ENCODE measurements at places on chromosomes 4 and X.

DNA sequence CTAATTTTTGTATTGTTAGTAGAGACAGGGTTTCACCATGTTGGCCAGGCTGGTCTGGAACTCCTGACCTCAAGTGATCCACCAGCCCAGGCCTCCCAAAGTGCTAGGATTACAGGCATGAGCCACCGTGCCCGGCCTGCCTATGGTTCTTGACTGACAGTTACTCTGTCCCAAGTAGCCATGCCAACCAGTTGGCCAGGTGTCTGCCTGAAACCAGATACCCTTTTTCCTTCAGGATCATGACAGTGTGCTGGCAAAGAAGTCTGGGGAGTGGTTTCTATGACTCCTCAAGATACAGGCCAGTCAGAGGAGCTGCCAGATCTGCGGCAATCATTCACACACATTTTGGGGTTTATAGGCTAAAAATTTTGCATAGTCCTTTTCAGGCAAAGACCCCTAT is 1.7 kb upstream of the LAS1L start:
- DNase-seq, result no peak

GRCh38 chr4:168831919-168832762 is 177.9 kb downstream of the CBR4 start:
- DNase-seq, result peak; percentile 33

DNA sequence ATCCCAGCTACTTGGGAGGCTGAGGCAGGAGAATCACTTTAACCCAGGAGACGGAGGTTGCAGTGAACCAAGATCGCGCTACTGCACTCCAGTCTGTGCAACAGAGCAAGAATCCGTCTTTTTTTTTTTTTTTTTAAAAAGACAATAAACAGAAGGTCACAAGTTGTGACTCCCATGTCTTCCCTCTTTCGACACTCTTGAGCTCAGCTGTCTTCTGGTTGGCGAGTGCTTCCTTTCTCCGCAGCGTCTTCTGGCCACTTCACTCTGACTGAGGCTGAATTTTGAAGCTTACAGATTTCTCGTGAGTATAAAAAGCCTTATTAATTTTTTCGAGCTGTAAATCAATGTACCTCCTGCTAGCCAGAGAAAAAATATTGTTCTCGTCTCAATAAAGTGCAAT is 124.9 kb downstream of the STOX2 start:
- no peak for DNase-seq

DNA sequence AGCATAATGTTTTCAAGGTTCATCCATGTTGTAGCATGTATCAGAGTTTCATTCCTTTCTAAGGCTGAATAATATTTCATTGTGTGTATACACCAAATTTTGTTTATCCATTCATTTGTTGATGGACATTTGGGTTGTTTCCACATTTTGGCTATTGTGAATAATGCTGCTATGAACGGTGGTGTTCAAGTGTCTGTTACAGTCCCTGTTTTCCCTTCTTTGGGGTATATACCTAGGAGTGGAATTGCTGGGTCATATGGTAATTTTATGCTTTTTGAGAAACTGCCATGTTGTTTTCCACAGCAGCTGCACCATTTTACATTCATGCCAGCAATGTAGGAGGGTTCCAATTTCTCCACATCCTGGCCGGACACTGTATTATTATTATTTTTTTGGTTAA is 3.4 kb upstream of the USP9X start:
- DNase-seq, result no peak

- DNase-seq, result no peak
Measured at GRCh38 chr4:122065149-122065548, 87.0 kb upstream of the BLTP1 start.

GRCh38 chrX:100880368-100880767 is 6.2 kb upstream of the NOX1 start:
- DNase-seq, result no peak

- DNase-seq, result no peak
Measured at GRCh38 chrX:107477406-107477805, 28.0 kb downstream of the FRMPD3 start.

- no peak for DNase-seq
Measured at GRCh38 chr4:185797018-185797417, 15.0 kb downstream of the SORBS2 start.
